Foreskin fibroblast (primary cell): ENCODE measurements at places on chromosomes 16 and 17.
A peak's percentile ranks its signal among the peaks of the same experiment; 100 is the strongest.

- peak; percentile 64 for DNase-seq
These were observed 922 bp upstream of the SLC2A4 start for GRCh38 chr17:7280519-7281073.

GRCh38 chr17:72394531-72394930 lies 273.7 kb downstream of the SOX9 start:
- no peak for DNase-seq

DNA sequence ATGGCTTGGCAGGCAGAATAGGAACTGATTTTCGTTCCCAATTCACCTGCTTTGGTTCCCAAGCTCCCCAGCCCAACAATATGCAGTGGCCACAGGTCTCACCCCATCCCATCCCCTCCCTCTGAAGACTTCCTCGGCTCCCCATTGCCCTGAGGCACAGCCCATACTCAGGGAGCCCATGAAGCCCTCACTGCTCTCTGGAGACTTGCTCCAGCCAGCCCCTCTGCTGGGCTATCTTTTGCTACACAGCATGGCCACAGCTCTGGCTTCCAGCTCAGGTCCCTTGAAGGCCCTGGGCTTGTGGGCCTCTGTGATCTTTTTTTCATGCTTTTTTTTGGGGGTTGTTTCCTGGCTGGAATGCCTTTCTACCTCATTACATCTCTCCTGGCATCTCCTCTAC lies 8.5 kb upstream of the RNF222 start:
- no peak for DNase-seq

- no peak for DNase-seq
These were observed 234.6 kb downstream of the TMEM114 start for GRCh38 chr16:8355675-8356074.

DNA sequence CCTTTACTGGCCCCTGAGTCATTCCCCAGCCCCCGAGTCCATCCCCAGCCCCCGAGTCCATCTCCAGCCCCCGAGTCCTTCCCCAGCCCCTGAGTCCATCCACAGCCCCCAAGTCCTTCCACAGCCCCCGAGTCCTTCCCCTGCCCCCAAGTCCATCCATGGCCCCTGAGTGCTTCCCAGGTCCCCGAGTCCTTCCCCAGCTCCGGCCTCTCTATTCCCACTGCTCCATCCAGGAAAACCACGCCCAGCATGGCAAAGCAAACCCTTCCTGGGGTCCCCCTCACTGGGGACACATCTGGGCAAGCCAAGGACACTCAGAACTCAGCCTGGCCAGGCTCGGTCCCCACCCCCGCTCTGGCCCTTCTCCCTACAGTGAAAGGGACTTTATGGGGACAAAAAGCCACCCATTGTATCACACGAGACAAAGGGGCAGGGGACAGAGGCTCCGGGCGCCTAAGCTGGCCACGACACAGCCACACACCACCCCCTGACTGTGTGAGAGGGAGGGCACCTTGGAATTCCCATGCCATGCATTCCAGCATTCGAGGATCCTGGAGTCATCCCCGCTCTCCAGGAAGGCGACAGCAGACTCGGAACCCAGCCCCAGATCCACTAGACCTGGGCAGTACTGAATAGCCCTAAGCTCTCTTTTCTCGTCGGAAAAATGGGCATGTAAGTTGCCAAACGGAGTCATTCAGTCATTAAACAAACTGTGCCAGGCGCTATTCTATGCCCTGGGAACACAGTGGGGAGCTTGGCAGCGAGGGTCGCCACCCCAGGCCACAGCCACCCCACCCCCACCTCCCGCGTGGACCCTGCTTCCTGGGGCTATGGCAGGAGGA lies 14.0 kb downstream of the PLLP start:
- no peak for DNase-seq

DNA sequence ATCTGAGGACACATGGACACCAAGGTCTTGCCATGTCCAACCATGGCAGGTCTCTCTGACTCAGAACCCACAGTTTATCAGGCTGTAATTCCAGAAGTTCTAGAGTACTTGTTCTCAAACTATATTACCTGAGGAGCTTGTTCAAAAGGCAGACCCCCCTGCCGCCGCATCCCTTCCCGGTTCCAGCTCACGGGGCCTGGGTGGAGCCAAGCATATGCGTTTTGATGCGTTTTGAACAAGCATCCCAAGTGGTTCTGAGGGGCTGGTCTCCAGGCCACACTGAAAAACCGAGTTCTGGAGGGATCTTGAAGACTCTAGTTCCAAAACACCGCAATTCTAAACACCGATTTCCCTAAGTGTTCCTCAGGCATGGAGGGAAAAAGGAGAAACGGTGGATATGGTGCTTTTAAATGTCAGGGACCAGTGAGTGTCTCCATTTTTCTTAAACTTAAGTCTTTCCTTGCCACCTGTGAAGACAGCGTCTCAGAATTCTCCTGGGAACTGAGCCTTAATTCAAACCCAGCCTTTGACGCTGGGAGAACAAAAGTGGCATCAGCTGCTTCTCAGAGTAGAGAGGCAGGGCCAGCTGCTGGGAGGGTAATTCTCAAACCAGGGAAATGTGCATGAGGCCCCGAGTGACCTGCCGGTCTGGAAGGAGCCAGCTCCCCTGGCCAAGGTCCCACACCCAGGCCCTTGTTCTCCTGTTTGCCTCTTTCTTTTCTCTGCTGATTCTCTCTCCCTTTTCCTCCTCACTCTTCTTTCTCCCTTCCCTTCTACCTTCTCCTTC lies 84.4 kb upstream of the PLCG2 start:
- no peak for DNase-seq

GRCh38 chr16:70467113-70467512 lies 12.7 kb downstream of the FCSK start:
- DNase-seq = no peak

GRCh38 chr16:62450291-62450690 lies 414.1 kb upstream of the CDH8 start:
- DNase-seq = no peak

DNA sequence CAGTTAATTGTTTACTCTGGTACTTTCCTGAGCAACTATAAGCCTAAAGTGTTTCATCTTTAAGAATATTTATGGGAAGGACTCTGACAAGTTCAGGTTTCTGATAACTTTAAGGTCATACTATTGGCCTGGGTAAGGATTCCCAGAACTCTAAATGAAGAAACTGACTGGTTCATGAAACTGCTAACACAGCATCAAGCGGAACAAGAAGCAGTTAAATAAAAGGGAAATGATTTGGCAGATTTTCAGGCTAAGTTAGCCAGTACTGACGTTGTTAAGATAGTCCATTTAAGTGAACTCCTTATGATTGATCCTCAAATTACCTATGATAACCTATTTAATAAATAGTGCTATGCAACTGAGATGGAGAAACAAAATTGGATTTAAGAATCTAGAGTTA lies 101.6 kb upstream of the CES5A start:
- no peak for DNase-seq

GRCh38 chr17:82548681-82549303 lies 29.3 kb downstream of the FOXK2 start:
- DNase-seq = no peak

- DNase-seq = no peak
These were observed 495.6 kb upstream of the CDH11 start for GRCh38 chr16:65617421-65617820.

GRCh38 chr16:56732832-56733231 lies 2.9 kb downstream of the NUP93 start:
- DNase-seq = no peak

- DNase-seq = no peak
These were observed 87.9 kb downstream of the OR1D5 start for GRCh38 chr17:2975469-2975958.

DNA sequence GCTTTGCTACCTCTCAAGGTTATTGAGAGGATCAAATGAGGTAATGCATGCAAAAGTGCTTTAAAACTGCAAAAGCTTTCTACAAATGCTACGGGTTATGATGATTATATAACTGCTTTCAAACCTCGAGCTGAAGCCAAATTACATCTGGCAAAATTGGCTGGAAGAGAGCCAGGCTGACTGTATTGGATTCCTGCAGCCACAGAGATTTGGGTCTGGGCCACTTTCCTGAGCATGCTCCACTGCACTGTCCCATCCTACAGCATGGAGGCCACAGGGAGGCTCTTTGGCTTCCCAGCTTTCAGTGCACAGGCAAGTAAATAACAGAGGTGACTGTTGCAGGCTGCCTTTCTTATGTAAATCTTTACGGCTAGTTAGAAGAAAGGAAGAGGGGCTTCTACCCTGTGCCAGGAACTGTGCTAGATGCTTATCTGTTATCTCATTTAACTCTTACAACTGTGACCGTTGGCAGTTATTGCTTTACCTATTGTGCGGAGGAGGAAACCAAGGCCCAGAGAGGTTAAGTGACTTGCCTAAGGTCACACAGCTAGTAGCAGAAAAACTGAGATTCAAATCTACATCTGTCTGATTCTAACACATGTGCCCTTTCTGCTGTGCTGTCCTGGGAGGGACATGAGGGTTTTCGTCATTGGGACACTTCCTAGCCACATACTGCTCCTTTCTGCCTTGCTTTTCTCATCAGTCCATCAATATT lies 121.8 kb downstream of the SPACA3 start:
- peak; percentile 7 for DNase-seq

- no peak for DNase-seq
These were observed 350.1 kb upstream of the KIF2B start for GRCh38 chr17:53472586-53472985.

DNA sequence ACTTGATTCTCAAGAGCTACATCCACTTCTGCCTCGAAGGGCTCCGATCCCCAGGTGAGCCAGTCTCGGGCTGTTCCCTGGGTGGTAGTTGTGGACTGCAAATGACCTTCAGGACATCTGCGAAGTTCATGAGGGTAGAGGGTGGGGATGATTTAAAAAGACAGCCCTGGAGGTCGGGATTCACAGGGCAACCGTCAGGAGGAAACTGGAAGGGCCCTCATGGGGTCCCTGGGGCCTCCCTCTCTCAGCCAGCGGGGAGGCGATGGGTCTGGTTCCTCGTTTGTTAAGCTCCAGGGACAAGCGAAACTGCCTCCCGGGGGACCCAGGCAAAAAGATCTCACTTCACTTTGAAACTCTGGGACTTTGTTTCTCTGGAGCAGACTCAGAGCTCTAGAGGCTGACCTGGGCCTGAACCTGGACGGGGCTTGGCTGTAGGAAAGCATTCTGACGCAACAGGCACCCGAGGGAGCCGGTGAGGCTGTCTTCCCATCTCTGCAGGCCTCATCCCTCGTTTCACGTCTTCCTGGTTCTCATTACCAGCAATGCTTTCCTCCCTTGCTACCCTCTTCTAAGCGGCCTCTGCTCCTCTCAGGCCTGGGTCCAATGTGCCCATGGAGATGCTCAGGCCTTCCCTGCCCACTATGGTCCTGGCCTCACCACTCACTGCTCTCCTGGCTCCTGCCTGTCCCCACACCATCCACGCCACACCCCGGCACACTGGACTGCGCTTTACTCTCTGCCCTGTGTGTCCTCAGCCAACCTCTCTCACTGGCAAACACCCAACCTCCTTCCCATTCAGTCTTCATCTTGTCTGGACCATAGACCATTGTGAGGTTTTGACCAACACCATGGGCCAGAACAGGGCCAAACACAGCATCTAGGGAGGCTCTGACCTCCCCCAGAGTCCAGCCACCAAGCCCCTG lies 214.2 kb upstream of the TNRC6C start:
- DNase-seq = no peak

GRCh38 chr16:86572041-86572521 lies 5.5 kb downstream of the FOXC2 start:
- peak; percentile 82 for DNase-seq

GRCh38 chr17:79866791-79867518 lies 27.7 kb upstream of the CBX4 start:
- no peak for DNase-seq

GRCh38 chr17:72258711-72259110 lies 137.9 kb downstream of the SOX9 start:
- no peak for DNase-seq

GRCh38 chr16:345772-346171 lies 6.8 kb downstream of the AXIN1 start:
- DNase-seq = no peak

- DNase-seq = peak; percentile 21
These were observed 224.7 kb upstream of the IRX3 start for GRCh38 chr16:54511222-54511731.

GRCh38 chr17:10631048-10631700 lies 25.9 kb downstream of the MYH3 start:
- DNase-seq = peak; percentile 47
